Activated CD4-positive, alpha-beta memory T cell treated with anti-CD3 and anti-CD28 coated beads, Interleukin-2, amount 10 ng/mL, durations not matched to agents 7 days and 5 days (primary cell): ENCODE measurements at places on chromosomes 4 and X. TPM values are rescaled to one million over a fixed set of nuclear protein-coding genes. Genes with fewer than 3 reads are reported as not detected.
A peak's percentile ranks its signal among the peaks of the same experiment; 100 is the strongest.

- no peak overlapping the region for H3K27ac ChIP-seq
- no peaks in the 10 kb centered on the region for H3K27me3 ChIP-seq
- no peak overlapping the region for H3K4me3 ChIP-seq
- peaks cover 7% of the 10 kb centered on the region for H3K36me3 ChIP-seq
Observed at GRCh38 chrX:132483951-132484350, 4.9 kb downstream of the MBNL3 start.

DNA sequence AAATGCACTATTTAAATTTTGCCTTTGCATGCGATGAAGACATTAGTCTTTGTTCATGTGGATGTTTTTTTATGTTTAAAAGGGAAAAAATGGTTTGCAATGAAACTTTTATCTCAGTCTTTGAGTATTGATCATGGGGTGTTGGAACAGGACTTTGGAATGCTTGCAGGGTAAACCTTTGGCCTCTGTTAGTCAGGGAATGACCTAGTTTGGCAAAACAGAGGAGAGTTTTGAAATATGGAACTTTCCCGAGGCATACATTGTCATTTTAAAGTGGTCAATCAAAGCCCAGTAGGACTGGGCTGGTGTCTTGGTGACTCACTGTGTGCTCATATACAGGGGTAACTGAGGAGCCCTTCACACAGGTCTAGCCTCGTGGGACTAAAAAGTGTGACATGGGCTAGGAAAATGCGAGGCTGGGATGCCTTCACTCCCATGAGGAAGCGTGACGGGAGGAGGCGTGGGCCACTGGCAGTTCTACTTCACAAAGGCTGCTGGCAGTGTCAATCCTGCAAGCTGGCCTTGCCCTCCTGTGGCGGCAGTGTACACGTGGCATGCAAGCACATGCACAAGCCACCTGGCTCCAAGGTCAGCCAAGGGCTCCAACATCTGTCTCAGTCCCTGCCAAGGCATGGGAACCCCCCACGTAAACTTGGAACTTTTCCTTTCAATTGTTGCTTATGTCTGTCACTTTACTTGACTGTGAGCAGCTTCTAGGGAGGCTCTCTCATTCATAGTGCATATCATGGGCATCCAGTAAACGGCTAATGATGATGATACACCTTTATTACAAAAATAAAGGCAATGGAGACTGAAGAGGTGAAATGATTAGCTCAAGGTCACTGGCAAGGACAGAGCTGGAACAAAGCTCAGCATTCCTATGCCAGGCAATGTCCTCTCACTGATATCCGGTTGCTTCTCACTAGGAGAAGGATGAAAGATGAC lies 5.2 kb upstream of the F11 start:
- H3K27ac ChIP-seq, result no peak overlapping the region
- no peaks in the 10 kb centered on the region for H3K4me1 ChIP-seq
- no peak for DNase-seq
- H3K36me3 ChIP-seq, result no peaks in the 10 kb centered on the region

DNA sequence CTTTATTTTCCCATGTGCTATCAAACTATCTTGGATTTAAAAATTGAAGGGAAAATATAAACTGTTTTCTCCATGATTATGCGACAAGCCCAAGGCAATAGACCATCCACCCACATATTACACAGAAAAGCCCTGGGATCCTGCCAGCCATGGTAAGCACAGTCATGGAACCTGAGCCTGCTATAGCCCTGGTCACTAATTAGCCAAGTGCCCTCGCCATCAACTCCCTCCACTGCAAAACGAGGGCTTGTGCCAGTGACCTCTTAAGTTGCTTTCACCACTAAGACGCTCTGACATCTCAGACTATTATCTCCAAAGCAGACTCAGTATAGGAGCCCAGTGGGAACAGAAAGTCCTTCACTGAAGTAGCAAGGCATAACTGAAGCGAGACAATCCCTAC lies 69.2 kb downstream of the NLGN4X start:
- no peaks in the 10 kb centered on the region for H3K36me3 ChIP-seq
- no peak for DNase-seq
- no peak overlapping the region for H3K27ac ChIP-seq
- no peaks in the 10 kb centered on the region for H3K4me1 ChIP-seq

- H3K4me3 ChIP-seq, result no peak overlapping the region
- H3K27me3 ChIP-seq, result no peaks in the 10 kb centered on the region
- no peak for DNase-seq
- H3K27ac ChIP-seq, result no peak overlapping the region
- no peaks in the 10 kb centered on the region for H3K4me1 ChIP-seq
Observed at GRCh38 chr4:41146716-41147506, 67.4 kb downstream of the APBB2 start.

GRCh38 chrX:111543212-111543741 lies 31.8 kb downstream of the SERTM2 start:
- H3K27me3 ChIP-seq, result no peaks in the 10 kb centered on the region
- DNase-seq, result no peak
- H3K27ac ChIP-seq, result no peak overlapping the region
- no peaks in the 10 kb centered on the region for H3K4me1 ChIP-seq

DNA sequence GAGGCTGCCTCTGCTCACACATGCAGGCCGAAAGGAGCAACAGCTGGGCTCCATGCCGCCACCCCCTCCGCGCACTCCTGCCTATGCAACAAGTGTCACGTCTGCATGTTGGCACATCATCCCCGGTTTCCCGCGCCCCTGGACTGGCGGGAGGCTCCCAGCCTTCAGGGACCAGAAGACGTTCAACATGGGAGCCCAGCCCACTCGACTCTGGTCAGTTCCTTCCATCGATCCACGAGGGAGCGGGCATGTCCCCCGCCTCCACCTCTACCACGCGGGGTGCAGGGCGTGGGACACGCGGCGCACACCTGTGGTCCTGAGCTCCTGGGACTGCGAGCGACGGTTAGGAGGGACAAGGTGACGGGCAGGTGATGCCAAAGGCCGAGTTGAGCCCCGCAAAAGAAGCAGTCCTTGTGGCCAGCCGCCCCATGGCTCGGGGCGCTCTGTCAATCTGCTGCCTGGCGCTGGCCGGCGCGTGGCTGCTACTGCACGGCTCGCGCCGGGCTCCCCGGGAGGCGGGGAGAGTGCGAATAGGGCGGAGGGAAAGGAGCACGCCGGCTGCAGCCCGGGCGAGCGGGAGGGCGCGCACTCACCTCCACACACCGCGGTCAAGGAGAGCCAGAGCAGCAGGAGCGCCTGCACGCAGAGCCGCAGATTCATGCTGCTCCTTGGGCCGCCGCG lies 645 bp downstream of the APLN start:
- H3K4me1 ChIP-seq, result peaks cover 11% of the 10 kb centered on the region
- H3K36me3 ChIP-seq, result no peaks in the 10 kb centered on the region
- peaks cover 24% of the 10 kb centered on the region for H3K27me3 ChIP-seq
- peak overlapping the region; percentile 52 for H3K4me3 ChIP-seq
- DNase-seq, result no peak
- no peak overlapping the region for H3K27ac ChIP-seq

DNA sequence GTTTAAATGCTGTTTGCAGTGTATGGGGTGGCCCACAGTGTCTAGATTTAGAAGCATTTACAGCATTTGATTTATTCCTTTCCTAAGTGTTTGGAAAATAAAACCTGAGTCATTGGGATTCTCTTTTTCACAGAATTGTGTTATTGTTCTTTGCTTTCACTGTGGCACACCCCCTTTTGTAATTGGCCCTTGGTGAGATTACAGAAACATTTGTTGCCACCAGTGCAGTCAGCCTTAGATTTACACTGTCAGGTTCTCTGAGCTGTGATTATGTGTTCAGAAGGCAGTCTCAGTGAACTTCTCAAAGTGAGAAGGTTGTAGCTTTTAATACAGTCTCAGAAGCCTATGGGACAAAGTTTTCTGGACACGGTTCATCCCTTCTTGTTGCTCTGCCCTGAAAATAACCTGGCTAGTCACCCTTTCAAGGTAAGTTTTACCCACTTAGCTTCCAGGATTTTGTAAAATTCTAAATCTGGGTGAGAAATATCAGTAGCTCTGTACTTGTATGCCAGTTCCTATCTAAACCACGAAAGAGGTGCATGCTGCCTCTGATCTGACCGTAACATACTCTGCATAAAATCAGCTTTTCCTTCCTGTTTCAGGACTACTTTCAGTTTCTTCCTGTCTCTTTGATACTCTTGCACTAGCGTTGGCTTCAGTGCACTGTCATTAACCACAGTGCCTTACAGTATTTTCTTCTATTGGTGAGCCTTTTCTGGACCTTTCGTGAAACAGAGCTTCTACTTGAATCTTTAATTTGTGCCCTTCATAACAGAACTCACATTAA lies 12.6 kb downstream of the RUFY3 start:
- H3K4me1 ChIP-seq, result peaks cover 36% of the 10 kb centered on the region
- no peaks in the 10 kb centered on the region for H3K36me3 ChIP-seq
- peak overlapping the region; percentile 83 for H3K27ac ChIP-seq
- peak overlapping the region; percentile 62 for H3K4me3 ChIP-seq

Gene SCFD2
- 14.6 TPM for total RNA-seq
